Colonic mucosa (tissue), 4 donors: ENCODE measurements at places on chromosomes 2 and 18. TPM values are rescaled to one million over a fixed set of nuclear protein-coding genes. Genes with fewer than 3 reads are reported as not detected.
A peak's percentile ranks its signal among the peaks of the same experiment; 100 is the strongest.

DNA sequence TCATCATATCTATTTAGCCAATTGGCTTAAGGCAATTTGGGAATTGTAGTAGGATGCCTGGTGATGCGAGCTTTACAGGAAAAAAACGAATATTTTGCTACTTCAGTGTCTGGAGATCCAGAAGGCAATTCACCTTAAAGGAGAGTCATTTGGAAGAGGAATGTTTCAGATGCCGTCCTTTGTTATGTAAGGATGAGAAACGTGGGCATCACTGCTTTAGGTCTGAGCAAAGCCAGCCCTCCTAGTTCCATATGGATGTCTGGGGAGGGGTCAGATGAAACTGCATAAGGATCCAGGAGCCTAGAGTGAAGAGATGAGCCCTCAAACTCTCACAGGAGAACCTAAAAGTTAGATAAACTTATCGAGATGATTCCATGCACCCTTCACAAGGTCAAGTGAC is 30.9 kb upstream of the DOCK10 start:
- no peaks in the 10 kb centered on the region for H3K4me1 ChIP-seq
- H3K36me3 ChIP-seq, result no peaks in the 10 kb centered on the region
- no peak for DNase-seq
- no peak overlapping the region for H3K27ac ChIP-seq
- no peaks in the 10 kb centered on the region for H3K27me3 ChIP-seq

DNA sequence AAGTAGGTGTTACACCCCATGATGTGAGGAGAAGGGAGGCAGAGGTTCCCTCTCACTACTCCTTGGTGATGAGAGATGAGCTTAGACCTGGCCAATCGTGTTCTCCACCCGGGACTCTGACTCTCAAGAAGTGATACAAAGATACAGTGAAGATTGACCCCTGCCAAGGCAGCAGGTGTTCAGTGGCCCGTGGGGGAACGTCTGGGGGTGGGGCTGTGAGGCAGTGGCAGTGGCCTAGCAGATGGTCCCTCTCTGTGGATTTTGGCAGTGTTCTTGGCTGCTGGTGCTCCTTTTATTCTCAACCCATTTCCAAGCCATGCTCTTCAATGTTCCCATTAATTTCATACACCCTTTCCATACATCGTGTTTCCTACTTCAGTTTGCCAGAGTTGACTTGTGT is 120.4 kb upstream of the NEDD4L start:
- no peaks in the 10 kb centered on the region for H3K4me1 ChIP-seq
- H3K36me3 ChIP-seq, result no peaks in the 10 kb centered on the region
- DNase-seq, result no peak
- H3K27ac ChIP-seq, result no peak overlapping the region
- no peak overlapping the region for H3K4me3 ChIP-seq
- H3K27me3 ChIP-seq, result no peaks in the 10 kb centered on the region

DNA sequence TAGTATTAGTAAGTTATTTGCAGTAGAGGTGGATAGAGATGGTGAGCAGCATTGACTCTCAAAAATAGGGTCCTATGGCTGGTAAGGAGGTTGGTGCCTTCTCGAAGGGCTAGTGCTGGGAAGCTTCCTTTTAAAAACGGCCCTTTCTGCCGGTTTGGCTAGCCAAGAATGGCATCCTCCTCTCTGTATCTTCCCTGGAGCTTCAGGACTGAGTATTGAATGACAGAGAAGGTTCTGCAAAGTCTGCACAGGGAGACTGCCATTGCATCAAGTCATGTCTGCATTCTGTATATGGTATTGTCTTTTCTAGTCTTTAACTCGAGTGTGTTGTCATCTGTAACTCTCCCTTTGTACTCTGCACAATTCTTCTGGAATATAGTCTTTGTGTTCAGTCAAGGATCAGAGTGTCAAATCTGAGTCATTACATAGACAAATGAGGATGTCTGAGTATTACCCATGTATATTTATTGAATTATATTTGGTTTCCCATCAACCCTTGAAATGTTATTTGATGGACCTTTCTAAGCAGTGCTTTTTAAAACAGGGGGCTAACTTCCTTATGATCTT is 1.1 kb downstream of the LDLRAD4 start:
- no peak overlapping the region for H3K27ac ChIP-seq
- no peaks in the 10 kb centered on the region for H3K27me3 ChIP-seq
- H3K4me3 ChIP-seq, result peak overlapping the region; percentile 86
- no peaks in the 10 kb centered on the region for H3K36me3 ChIP-seq
- DNase-seq, result no peak
- peaks cover 49% of the 10 kb centered on the region for H3K4me1 ChIP-seq

DNA sequence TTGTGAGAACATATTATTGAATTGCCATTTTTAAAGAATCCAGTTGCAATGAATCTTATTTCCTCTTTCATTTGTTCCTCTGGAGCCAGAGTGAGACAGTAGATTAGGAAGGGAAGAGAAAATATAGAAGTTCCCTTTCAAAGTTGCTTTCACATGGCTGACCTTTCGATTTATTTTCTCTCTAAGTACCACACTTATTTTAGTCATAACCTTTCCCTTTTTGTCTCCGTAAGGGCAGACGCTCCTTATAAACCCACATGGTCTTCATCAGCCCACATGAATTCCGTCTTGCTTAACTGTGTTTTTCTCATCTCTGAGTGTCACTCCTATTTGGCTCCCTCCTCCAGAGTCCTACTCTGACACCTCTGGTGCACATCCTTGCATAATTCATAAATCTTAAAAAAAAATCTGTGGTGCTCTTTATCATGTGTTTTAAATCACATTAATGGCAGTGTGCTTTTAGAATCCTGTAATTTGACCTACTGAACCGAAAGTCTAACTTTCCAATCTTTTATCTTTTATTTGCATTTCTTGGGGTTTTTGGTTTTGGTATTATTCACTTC is 38.5 kb upstream of the ZNF396 start:
- no peaks in the 10 kb centered on the region for H3K4me1 ChIP-seq
- DNase-seq, result no peak
- H3K4me3 ChIP-seq, result no peak overlapping the region
- H3K27ac ChIP-seq, result no peak overlapping the region

- no peaks in the 10 kb centered on the region for H3K27me3 ChIP-seq
- no peaks in the 10 kb centered on the region for H3K36me3 ChIP-seq
- H3K27ac ChIP-seq, result no peak overlapping the region
These were observed 333.7 kb upstream of the SKOR2 start for GRCh38 chr18:47585136-47585535.

- no peaks in the 10 kb centered on the region for H3K27me3 ChIP-seq
- no peak for DNase-seq
- H3K27ac ChIP-seq, result no peak overlapping the region
These were observed 25.9 kb downstream of the CD8A start for GRCh38 chr2:86764661-86765309.

GRCh38 chr2:120442541-120442922 is 96.6 kb downstream of the INHBB start:
- DNase-seq, result no peak
- no peaks in the 10 kb centered on the region for H3K36me3 ChIP-seq
- peak overlapping the region; percentile 41 for H3K4me3 ChIP-seq
- peaks cover 9% of the 10 kb centered on the region for H3K27me3 ChIP-seq

DNA sequence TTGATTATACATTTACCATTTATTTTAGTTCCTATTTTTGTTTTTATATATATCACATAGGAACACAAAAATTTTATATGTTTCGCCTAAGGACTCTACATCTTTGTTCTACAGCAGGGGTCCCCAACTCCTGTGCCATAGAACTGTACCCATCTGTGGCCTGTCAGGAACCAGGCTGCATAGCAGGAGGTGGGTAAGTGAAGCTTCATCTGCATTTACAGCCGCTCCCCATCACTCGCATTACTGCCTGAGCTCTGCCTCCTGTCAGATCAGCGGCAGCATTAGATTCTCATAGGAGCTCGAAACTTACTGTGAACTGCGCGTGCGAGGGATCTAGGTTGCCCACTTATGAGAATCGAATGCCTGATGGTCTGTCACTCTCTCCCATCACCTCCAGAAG is 25.3 kb downstream of the TRAK2 start:
- H3K36me3 ChIP-seq, result no peaks in the 10 kb centered on the region
- DNase-seq, result no peak
- H3K4me3 ChIP-seq, result no peak overlapping the region
- H3K4me1 ChIP-seq, result no peaks in the 10 kb centered on the region

DNA sequence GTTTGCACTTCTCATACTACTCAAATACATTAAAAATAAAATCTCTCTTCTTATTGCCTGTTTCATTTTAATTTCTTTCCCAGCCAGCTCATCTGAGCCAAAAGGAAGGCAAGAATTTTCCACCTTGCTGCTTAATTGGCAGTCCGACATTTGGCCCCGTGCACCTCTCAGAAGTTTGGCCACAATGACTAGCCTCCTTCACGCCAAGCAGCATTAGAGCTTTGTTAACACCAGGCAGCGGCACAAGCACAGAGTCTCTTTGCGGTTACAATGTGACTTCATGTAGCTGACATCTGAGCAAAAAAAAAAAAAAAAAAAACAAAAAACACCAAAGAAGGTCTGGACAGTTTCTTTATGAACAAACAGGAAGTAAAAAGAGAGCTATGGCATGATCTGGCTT is 248.9 kb downstream of the OSR1 start:
- DNase-seq, result no peak
- no peak overlapping the region for H3K27ac ChIP-seq
- H3K27me3 ChIP-seq, result no peaks in the 10 kb centered on the region
- no peaks in the 10 kb centered on the region for H3K4me1 ChIP-seq
- no peak overlapping the region for H3K4me3 ChIP-seq

DNA sequence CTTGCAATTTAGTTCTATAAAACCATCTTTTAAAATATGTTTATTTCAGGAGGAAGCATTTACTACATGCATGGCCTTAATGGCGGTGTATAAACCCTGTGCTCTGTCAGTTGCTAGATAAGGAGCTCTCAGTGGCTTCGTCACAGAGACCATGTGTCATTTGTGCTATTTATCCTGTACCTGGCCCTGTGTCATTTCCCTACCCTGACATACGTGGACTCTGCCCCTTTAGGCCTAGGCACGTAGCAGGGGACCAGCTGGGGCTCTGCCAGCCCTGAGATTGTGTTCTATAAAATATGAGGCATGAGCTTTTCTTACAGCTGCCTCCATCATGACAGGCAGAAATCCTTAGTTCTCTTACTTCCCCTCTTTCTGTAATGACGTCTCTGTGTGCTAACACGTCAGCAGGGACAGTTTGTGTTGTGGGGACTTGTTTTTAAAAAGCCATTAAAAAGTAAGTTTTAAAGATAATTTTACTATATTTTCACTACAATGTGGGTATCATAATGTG is 88.0 kb downstream of the ITGB1BP1 start:
- peak; percentile 90 for DNase-seq
- H3K27me3 ChIP-seq, result no peaks in the 10 kb centered on the region
- H3K4me3 ChIP-seq, result no peak overlapping the region
- no peaks in the 10 kb centered on the region for H3K36me3 ChIP-seq

Gene CCDC74B
- total RNA-seq, result 0.64 TPM

Gene DLX1
- total RNA-seq, result not detected

Gene TTC32
- 9.3 TPM for total RNA-seq

Gene CXCR1
- 0.13 TPM for total RNA-seq
